ENCODE measurements at places on chromosomes 6 and 20.

- DNase-seq, result no peak
Measured at GRCh38 chr6:33206027-33206863, 1.8 kb downstream of the HSD17B8 start.

DNA sequence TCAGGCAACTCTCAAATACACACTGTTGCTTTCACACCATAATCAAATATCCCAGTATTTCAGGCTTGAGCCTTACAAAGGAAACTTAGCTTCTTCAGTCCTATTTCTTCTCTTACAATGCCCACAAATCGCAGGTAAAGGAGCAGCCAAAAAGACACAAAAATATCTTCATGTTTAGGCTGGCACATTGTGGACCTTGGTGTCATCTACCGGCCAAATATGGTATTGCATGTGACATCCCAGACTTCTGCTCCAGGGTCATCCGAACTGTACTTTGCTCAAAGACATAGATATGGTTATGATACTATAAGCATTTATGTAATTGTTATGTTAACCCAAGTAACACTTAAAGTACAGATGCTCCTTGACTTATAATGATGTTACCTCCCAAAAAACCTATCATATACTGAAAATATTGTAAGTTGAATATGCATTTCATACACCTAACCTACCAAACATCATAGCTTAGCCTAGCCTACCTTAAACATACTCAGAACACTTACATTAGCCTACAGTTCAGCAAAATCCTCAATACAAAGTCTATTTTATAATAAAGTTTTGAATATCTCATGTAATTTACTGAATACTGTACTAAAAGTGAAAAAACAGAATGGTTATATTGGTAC lies 4.6 kb downstream of the OR2H2 start:
- peak; percentile 33 for DNase-seq

DNA sequence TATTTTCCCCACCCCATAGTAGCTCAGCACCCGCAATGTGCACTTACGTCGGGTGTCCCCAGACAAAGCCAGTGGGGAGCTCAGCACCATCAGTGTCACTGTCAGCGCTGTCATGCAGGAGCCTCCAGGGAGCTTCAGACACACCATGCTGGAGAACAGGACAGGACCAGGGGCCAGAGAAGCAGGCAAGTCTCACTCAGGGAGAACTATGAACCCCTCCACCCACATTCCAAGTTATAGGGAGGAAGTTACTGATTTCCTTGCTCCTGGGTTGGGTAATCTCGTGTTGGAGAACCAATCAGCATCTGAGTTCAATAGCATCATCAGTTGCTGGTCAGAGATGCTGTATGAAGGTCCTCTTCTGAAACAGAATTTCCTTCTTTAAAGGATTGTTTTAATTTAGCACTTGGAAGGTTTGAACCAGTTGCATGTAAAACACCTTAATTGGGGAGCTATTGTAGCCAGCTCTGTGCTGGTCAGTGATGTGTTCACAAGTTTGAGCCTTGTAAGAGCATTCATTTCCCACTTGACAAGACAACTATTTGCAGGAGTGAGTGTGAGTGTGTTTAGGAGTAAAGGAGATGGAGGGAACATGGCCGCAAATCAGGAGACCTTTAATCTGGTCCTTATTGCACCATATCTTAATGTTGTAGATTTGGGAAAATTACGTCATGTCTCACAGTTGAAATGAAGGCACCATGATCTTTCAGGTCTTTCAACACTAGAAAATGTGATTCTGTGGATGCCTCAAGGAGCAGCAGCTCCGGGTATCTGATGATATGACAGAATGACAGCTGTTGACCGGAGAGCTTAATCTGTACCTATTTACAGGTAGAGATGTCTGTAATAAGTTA lies at the start of gene HLA-DRB1:
TSS of gene HLA-DRB1 (minus strand) at position 253 of the 854 bp plus-strand sequence. CDS start at position 147, 106 bp downstream.
- peak; percentile 5 for DNase-seq

GRCh38 chr6:55902796-55903195 lies 27.4 kb upstream of the BMP5 start:
- no peak for DNase-seq

DNA sequence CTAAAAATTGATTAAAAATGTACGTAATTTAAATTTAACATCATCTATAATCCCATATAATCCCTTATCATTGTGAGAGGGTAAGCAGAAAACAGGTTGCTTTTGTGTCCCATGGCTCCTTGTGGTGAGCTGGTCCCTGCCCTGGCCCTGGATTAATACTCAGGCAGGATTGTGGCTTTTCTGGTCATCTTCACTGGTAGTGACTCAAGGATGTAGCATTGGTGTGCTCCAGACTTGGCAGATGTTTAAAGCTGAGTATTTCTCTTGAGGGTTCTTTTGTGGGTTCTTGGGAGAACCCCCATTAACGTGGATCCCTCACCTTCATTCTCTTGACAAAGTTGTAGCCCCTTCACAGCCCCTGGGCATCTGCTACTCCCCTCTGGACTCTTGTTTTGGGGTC lies 39.3 kb downstream of the SNRNP48 start:
- no peak for DNase-seq

GRCh38 chr6:9623228-9623832 lies 791.5 kb downstream of the TFAP2A start:
- no peak for DNase-seq

GRCh38 chr6:38774929-38775707 lies 60.0 kb downstream of the DNAH8 start:
- DNase-seq, result no peak

DNA sequence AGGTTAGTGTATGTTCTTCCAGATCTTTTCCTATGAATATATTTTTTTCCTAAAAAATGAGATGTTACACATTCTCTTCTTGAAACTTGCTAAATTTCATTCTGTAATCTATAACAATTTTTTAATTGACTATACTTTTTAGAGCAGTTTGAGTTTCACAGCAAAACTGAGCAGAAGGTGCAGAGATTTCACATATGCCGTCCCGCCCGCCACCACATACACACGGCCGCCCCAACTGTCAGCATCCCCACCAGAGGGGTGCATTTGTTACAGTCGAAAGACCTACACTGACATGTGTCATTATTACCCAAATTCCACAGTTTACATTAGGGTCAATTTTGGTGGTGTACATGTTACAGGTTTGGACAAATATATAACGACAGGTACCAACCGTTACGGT lies 116.5 kb downstream of the IRF4 start:
- DNase-seq, result no peak
